Karpas-422 (cell line): ENCODE measurements at places on chromosomes 6 and 20.

DNA sequence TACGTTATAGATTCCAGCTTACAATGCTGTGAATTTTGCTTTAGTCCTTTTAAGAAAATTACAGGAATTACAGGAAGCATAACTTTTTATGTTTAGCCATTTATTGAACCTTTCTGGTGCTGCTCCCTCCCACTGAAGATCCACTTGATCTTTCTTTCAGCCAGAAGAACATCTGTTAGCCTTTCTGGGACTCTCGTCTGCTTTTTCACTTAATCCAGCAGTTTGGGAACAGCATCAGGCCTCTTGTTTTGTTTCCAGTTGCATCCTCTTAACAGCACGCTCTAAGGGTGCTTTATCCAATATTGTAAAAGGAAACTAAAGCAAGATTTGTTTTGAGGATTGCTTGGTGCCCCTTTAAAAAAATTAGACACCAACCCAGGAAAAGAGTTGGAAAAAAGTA, 10.3 kb upstream of the CYP24A1 start:
- no peaks in the 10 kb centered on the region for H3K36me3 ChIP-seq
- no peaks in the 10 kb centered on the region for H3K4me1 ChIP-seq
- no peak for DNase-seq
- H3K4me3 ChIP-seq, result no peak overlapping the region
- no peaks in the 10 kb centered on the region for H3K27me3 ChIP-seq
- no peak overlapping the region for H3K27ac ChIP-seq

GRCh38 chr20:20814685-20815084, 102.2 kb upstream of the RALGAPA2 start:
- DNase-seq, result no peak
- no peak overlapping the region for H3K4me3 ChIP-seq
- no peaks in the 10 kb centered on the region for H3K36me3 ChIP-seq
- no peaks in the 10 kb centered on the region for H3K4me1 ChIP-seq

GRCh38 chr6:69061066-69061465, 426.0 kb downstream of the ADGRB3 start:
- no peaks in the 10 kb centered on the region for H3K36me3 ChIP-seq
- H3K4me1 ChIP-seq, result no peaks in the 10 kb centered on the region
- no peak for DNase-seq
- no peaks in the 10 kb centered on the region for H3K27me3 ChIP-seq
- no peak overlapping the region for H3K4me3 ChIP-seq
- H3K27ac ChIP-seq, result no peak overlapping the region

GRCh38 chr6:84687431-84687830, 77.0 kb downstream of the TBX18 start:
- no peak overlapping the region for H3K4me3 ChIP-seq
- no peak overlapping the region for H3K27ac ChIP-seq
- DNase-seq, result no peak
- no peaks in the 10 kb centered on the region for H3K27me3 ChIP-seq

GRCh38 chr6:134368670-134369069, 50.8 kb upstream of the SGK1 start:
- H3K4me1 ChIP-seq, result peaks cover 4% of the 10 kb centered on the region
- H3K36me3 ChIP-seq, result no peaks in the 10 kb centered on the region

- DNase-seq, result no peak
- H3K27me3 ChIP-seq, result no peaks in the 10 kb centered on the region
- no peak overlapping the region for H3K27ac ChIP-seq
- H3K4me3 ChIP-seq, result no peak overlapping the region
Measured at GRCh38 chr20:12153628-12154027, 235.9 kb downstream of the BTBD3 start.

DNA sequence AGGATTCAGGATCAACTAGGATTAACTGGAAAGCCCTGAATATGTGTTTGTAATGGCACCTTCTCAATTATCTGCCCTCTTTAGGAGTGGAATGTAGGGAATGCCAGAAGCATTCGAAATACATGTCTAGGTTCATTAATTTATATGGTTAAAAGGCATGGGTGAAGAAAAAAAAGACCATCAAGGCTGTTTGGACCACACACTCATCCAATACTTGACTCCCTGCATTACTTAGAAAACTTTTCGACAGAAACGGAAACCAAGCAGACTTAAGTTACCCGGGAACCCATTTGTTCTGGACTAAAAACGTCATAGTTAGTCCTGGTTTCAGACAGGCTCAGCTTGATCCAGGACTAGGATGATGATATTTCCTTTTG, 33.2 kb downstream of the SLC2A10 start:
- H3K4me1 ChIP-seq, result no peaks in the 10 kb centered on the region
- DNase-seq, result no peak
- H3K4me3 ChIP-seq, result no peak overlapping the region
- H3K36me3 ChIP-seq, result no peaks in the 10 kb centered on the region
- peaks cover 3% of the 10 kb centered on the region; the same call in 1 of the 2 replicates for H3K27me3 ChIP-seq

DNA sequence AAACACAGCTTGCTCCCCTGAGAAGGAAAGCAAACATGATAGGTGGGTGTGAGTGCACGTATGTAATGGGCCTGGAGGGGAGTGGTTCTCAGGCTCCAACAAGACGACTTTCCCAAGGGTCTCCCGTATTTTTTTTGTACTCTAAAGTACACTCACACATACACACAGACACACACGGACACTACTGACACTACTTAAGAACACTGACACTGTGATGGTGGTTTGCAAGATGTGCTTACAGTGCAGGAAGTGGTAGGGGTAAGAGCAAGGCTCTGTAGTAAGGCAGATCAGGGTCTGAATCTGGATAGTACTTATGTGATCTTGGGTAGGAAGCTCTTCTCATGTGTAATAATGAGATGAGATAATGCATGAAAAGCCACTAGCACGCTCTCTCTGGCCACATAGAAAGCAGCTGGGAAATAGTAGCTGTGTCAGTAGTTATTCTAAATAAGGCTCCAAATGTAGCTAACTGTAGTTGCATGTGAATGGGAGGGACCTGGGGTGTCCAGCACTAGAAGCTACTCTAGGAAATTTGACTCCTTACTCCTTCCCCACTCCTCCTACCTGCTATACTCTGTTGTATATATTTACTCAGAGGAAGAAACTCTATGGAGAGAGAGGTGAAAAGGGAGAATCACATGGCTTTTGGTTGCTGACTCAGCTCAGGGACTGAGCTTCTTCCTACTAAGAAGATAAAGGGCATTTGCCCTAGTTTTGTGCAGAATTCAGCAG, 8.4 kb upstream of the ZBTB24 start:
- peaks cover 33% of the 10 kb centered on the region for H3K4me1 ChIP-seq
- peak; percentile 48 for DNase-seq
- no peaks in the 10 kb centered on the region for H3K36me3 ChIP-seq
- H3K27ac ChIP-seq, result no peak overlapping the region
- no peaks in the 10 kb centered on the region for H3K27me3 ChIP-seq

GRCh38 chr20:406200-407132, 1.6 kb upstream of the RBCK1 start:
- no peak for DNase-seq
- peaks cover 20% of the 10 kb centered on the region for H3K36me3 ChIP-seq
- H3K4me3 ChIP-seq, result peak overlapping the region; percentile 66; the same call in 1 of the 2 replicates
- peaks cover 24% of the 10 kb centered on the region for H3K4me1 ChIP-seq
- H3K27me3 ChIP-seq, result no peaks in the 10 kb centered on the region

DNA sequence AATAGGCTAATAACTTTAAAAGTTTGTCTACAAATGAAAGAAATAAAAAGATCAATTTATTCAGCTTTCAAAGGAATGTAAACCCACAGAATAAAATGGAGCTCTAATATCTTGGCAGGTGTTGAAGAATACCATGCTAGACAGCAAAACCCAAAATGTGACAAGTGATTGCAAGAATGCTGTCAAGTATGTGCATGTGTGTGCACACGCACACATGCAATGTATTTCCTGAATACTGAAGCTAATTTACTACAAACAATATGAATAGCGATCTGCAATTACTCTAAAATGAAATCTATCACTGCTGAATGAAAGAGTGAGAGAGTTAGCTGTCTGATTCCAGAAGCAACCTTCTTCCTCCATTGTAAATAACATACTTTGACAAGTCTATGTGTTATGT, 179.2 kb upstream of the HSF2 start:
- no peaks in the 10 kb centered on the region for H3K36me3 ChIP-seq
- no peaks in the 10 kb centered on the region for H3K4me1 ChIP-seq
- H3K27me3 ChIP-seq, result no peaks in the 10 kb centered on the region
